ENCODE measurements at places on chromosomes 12 and 14. TPM values are rescaled to one million over a fixed set of nuclear protein-coding genes. Genes with fewer than 3 reads are reported as not detected.
A peak's percentile ranks its signal among the peaks of the same experiment; 100 is the strongest.

DNA sequence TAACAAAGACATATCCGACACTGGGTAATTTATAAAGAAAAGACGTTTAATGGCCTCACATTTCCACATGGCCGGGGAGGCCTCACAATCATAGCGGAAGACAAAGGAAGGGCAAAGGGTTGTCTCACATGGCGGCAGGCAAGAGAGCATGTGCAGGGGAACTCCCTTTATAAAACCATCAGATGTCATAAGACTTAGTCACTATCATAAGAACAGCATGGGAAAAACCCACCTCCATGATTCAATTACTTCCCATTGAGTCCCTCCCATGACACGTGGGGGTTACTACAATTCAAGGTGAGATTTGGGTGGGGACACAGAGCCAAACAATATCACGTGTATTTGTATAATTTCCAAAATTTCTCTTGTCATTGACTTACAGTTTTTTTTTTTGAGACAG, 5.5 kb upstream of the LMNTD1 start:
- no peak for DNase-seq

DNA sequence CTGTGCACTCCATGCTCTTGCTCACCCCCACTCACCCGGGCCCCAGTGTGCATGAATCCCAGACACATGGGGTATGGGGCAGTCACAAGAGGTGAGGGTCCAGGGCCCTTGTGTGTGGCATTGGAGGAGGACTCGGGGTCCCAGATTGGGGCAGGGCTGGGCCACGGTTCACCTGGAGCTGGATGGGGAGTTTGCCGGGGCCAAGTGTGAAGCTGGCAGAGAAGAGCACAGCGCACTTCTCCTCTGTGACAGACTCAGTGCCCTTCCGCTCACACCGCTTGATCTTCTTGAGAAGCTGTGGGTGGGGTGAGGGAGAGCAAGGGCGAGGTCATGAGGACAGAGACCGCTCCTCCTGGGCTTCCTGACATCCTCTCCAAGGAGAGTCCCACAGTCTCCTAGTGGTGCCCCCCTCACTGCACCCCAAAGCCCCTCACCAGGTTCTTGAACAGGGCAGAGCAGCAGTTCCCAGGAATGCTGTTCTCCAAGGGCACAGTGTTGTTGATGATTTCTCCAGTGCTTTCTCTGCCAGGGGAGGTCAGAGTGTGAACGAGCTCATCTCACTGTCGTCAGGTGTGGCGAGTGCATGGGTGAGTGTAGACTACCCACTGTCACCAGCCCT, 6.8 kb downstream of the STAT6 start:
- DNase-seq: no peak

- DNase-seq: no peak
These were observed 46.7 kb downstream of the TGFB3 start for GRCh38 chr14:75934998-75935628.

Gene ACSS3
- 26.8 TPM for total RNA-seq

- no peak for DNase-seq
These were observed 4.9 kb downstream of the PRICKLE1 start for GRCh38 chr12:42584651-42585111.

GRCh38 chr14:33491112-33491511, 459.8 kb downstream of the EGLN3 start:
- DNase-seq: no peak

DNA sequence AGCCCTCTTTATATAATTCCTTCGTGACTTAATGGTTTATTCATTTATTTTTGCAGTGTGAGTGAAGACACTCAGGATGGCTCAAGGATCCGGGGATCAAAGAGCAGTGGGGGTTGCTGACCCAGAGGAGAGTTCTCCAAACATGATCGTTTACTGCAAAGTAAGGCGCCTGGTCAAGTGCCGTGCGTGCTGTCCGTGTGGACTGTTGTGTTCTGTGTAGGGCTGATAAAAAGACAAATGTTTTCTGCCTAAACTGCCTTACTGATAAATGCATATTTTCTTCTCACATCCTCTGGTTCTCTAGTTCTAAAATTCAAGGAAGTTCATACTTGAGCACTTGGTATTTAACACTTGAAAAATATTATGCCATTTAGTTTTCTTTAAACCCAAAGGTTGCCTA, 32.5 kb downstream of the RGS6 start:
- DNase-seq: no peak

Gene ARMH4
- 3.0 TPM for total RNA-seq

Gene OTX2
- not detected for total RNA-seq

GRCh38 chr12:39835517-39836489, 216.2 kb upstream of the ABCD2 start:
- no peak for DNase-seq

Gene ANO4
- 13.8 TPM for total RNA-seq

GRCh38 chr12:116524964-116525379, 34.2 kb upstream of the MAP1LC3B2 start:
- no peak for DNase-seq

Gene GSG1
- total RNA-seq: 0.32 TPM

Gene RHEBL1
- 0.64 TPM for total RNA-seq

GRCh38 chr12:100324498-100324897, 32.4 kb upstream of the SLC17A8 start:
- no peak for DNase-seq

Gene PMCH
- not detected for total RNA-seq

Gene NID2
- total RNA-seq: 259 TPM

Gene MGST1
- total RNA-seq: 92.8 TPM

GRCh38 chr12:57234571-57235016, 5.1 kb downstream of the SHMT2 start:
- DNase-seq: no peak

- DNase-seq: peak; percentile 45
These were observed 2.8 kb downstream of the VPS29 start for GRCh38 chr12:110498984-110499706.

- DNase-seq: peak; percentile 22
These were observed 16.4 kb downstream of the BBOF1 start for GRCh38 chr14:74035556-74035955.

Gene PAN2
- total RNA-seq: 14.8 TPM

DNA sequence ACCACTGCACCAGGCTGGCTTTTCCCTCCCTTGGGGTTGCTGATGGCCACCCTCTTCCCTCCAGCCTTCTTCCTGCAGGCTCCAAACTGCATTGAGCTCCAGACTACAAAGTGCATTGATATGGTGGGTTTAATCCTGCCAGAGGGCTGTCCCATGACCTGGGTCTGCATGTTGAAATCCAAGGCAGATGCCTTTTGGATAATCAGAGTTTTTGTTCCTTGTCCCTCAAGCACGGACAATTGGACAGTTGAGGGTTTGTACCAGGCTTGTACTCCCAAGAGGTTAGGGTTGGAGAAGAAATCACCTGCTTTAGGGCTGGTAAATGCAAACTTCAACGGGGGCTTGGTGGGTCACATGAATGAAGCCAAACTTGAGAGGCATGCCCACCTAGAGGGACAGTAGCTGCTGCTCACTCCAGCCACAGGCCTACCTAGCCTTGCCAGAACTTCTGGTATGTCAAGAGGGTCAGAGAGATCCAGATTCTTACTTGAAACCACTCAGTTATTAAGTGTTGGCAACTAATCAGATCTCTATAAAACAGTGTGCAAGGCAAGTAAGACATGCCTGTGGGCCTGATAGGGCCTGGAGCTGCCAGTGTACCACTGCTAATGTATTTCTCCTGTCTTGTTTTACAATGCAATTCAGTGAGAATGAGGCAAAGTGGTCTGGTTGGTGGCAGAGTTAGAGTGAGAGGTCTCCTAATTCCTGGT, 21.7 kb upstream of the KRT83 start:
- no peak for DNase-seq

GRCh38 chr14:95068080-95068479, 89.2 kb downstream of the DICER1 start:
- DNase-seq: no peak

GRCh38 chr14:88476214-88476774, 78.5 kb downstream of the PTPN21 start:
- DNase-seq: peak; percentile 22

- peak; percentile 64 for DNase-seq
These were observed 426.9 kb upstream of the MIS18BP1 start for GRCh38 chr14:45679853-45680252.

DNA sequence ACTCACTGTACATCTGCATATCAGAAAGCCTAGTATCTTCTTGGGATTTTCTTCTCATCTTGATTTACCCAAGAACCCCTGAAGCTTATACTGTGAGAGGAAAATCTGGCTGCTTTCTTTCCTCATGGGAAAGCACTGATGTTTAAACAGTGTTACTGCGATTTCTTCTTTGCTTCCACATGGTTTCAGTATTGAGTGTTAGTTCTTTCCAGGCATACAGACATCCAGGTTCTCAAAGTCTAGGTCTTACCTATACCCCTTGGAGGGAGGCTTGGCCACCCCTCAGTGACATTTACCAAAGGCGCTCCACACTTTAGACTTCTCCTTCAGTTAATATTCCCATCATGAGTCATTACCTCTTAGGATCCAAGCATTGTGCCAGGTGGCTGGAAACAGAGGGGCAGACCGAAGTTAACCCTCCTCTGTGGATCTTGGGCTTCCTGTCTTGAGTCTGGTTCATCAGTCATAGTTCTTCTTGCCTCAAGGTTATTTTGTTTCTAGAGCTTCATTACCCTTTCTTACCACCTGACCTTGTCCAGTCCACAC, 79.1 kb downstream of the TMEM117 start:
- DNase-seq: no peak

DNA sequence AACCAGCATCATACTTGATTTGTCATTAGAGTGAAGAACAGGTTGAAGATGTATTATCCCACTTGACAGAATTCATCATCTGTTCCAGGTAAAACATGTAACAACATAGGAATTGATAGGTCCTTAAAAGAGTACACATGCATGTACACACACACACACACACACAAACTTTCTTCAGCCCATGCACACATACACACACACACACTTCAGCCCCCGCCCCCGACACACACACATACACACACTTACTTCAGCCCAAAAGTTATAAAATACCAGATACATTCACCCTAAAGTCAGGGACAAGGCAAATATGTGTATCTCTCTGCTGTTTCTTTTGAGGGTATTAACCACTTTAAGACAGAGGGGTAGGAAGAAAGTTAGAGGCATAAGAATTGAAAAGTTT, 15.4 kb downstream of the CAND1 start:
- no peak for DNase-seq

Gene FGD4
- total RNA-seq: 4.7 TPM

- no peak for DNase-seq
These were observed 156.5 kb upstream of the C14orf180 start for GRCh38 chr14:104422837-104423681.

GRCh38 chr12:107511292-107511691, 174.3 kb upstream of the PWP1 start:
- DNase-seq: no peak

GRCh38 chr14:102629808-102630350, 37.4 kb downstream of the RCOR1 start:
- DNase-seq: peak; percentile 54

Gene OTUB2
- total RNA-seq: 0.97 TPM

- DNase-seq: no peak
These were observed 226.2 kb downstream of the ADAMTS20 start for GRCh38 chr12:43325786-43326185.

GRCh38 chr14:93493054-93493453, 62.3 kb downstream of the UNC79 start:
- DNase-seq: no peak

DNA sequence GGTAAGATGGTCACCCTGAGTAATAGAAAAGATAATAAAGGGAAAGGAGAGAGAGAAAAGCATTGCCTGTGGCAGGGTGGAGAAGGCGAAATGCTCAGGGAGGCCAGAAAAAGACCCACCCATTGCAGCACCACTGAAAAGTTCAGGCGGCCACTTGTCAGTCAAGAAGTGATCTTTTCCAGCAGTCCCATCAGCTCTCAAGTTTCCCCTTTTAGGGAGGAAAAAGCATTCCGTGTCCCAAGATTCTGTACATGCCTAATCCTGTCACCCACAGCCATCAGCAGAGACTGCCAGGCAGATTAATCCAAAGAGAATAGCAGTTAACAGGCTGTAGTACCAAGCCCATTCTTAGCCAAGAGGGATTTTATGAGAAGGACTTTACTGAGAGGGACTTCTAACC, 11.9 kb downstream of the SLC38A1 start:
- no peak for DNase-seq

GRCh38 chr12:125071456-125071855, 6.2 kb downstream of the AACS start:
- DNase-seq: no peak

GRCh38 chr12:58745348-58746125, 174.8 kb downstream of the LRIG3 start:
- no peak for DNase-seq

DNA sequence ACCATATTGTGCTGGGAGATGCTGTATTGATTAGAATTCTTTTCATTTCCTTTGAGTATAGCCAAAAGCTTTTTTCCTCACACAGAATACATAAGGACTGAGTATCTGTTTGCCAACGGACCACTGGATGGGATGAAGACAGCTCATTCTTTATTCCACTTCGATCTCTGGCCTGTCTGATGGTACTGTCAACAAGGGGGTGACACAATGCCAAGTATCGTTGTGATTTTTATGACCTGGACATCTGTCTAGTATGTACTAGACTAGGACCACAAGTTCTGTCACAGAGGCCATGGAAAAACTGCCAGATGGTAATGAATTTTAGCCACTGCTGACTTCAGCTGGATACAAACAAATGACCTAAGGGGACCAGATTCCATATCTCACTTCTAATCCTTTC, 502.7 kb downstream of the SOX5 start:
- no peak for DNase-seq

Gene TEX52
- total RNA-seq: not detected

DNA sequence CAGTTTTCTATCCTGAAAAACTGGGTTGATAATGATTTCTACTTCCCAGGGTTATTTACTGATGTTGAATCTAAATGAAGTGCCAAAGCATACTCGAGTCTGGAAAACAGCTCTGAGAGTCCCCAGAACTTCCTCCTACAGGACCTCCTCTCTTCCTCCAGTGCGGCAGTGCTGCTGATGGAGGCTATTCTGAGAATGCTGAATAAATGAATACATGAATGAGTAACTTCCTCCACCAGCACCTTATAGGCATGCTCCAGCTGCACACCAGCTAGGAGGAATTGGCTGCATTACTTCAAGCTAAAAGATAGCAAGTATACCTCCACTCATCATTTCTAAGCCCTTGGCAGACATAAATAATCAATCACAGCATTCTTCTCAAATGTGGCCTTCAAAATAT, 448.8 kb upstream of the CCDC196 start:
- no peak for DNase-seq

Gene PSMC6
- 99.7 TPM for total RNA-seq

GRCh38 chr12:25793196-25793595, 165.3 kb upstream of the RASSF8 start:
- no peak for DNase-seq

GRCh38 chr14:68124979-68125731, 305.6 kb downstream of the RAD51B start:
- DNase-seq: no peak
